ENCODE measurements at places on chromosomes 12 and 14.

- DNase-seq: no peak
Measured at GRCh38 chr14:22812744-22813143, 2.5 kb downstream of the SLC7A7 start.

- DNase-seq: no peak
Measured at GRCh38 chr12:29638528-29638927, 141.0 kb upstream of the OVCH1 start.

GRCh38 chr14:98175436-98175835, 1096.6 kb downstream of the BCL11B start:
- no peak for DNase-seq

GRCh38 chr14:77108753-77109152, 10.7 kb downstream of the CIPC start:
- DNase-seq: no peak

DNA sequence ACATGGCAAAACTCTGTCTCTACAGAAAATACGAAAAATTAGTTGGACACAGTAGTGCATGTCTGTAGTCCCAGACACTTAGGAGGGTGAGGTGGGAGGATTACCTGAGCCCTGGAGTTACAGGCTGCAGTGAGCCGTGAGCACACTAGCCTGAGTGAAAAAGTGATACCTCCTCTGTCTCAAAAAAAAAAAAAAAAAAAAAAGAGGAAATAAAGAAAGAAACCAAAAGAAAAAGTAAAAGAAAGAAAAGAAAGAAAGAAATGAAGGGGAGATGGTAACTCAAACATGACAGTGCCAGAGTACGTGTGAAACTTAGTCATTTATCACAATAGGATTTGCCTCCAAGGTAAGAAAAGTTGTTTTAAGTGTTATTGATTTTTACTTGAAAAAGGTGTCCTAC, 407.0 kb upstream of the MGAT4C start:
- no peak for DNase-seq

GRCh38 chr12:93166541-93167307, 211.0 kb upstream of the NUDT4 start:
- no peak for DNase-seq

DNA sequence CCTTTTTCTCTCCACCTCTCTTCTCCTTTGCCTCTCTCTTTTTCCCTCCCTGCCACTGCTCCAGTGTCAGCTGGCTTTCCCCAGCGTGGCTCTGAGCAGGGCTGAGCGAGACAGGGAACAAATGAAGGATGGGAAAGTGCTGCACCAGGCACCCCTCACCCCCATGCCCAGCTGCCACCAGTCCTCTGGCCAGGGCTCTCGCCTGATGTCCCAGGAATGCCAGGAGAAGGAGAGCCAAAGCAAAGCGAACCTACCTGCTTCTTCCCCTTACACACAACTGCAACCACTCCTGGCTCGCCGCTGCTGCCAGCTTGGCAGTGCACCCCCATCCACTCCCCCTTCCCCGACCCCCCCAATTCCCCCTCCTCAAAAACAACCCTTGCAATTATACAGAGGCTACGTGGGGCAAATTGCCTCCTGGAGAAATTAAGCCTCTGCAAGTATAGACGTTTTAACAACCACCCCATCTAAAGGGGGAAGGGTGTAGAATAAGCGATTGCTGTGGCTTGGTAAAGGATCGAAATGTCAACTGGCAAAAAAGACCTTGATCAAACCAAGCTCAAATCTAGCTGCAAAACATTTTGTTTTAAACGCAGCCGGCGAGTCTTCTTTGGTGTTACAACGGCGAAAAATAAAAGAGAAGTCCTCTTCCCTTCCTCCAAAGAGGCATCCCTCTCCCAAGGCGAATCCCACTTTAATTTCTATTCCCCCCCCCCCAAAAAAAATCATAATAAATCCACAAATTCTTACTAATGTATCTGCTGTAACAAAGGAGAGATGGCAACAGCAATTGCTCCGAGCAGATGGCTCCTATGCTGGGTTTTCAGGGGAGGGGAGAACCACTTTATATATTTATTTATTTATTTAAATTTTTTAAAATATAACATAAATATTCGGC, 2.9 kb downstream of the BCL11B start:
- no peak for DNase-seq

DNA sequence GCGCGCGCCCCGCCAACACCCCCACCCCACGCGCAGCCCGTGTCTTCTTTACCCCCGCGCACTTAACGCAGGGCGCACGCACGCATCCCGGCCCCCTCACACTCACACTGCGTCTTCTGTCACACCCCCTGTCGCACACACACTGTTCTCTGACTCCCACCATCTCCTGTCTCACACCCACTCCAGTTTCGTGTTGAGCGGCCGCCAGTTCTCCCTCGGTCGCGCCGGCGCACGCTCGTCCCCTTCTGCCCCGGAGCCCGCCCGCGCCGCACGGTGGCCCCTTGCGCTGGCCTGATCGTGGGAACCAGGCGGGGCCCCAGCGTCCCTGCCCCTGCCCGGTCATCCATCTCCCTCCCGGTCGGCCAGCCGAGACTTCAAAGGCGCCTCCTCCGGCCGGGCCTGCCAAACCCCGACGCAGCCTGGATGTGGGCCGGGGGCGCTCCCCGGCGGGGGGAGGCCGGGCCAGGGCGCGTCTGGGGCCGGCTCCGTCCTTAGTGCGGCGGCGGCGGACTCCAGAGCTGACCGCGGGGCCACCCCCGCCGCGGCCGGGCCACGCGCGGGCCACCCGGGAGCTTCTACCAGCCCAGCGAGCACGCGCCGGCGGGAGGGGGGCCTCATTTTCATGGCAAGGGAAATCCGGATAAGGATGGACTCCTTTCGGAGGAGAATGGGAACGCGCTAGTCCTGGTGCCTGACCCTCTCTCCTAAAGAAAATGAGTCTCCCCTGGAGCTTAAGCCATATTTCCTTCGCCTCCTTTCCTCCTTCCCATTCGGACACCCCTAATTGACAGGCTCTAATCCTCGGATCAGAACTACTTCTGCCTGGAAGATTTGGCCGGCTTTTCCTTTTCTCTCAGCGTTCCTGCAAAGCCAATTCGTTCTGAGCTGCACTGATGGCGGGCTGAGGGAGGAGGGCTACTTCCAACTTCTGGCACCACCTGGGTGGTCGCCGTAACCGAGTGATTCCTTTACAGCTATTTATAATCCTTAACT, 82.0 kb upstream of the HMGA2 start:
- DNase-seq: no peak

GRCh38 chr12:77500089-77500488, 330.6 kb upstream of the NAV3 start:
- DNase-seq: no peak

DNA sequence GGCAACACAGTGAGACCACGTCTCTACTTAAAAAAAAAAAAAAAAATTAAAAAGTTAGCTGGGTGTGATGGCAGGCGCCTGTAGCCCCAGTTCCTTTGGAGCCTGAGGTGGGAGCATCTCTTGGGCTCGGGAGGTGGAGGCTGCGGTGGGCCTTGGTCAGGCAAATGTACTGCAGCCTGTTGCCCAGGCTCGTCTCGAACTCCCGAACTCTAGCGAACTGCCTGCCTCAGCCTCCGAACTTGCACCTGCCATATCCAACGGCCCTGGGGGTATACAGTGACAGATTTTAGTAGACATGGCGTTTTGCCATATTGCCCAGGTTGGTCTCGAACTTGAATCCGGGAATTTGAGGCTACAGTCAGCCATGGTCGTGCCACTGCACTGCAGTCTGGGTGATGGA, 195.4 kb downstream of the ALG10 start:
- no peak for DNase-seq

DNA sequence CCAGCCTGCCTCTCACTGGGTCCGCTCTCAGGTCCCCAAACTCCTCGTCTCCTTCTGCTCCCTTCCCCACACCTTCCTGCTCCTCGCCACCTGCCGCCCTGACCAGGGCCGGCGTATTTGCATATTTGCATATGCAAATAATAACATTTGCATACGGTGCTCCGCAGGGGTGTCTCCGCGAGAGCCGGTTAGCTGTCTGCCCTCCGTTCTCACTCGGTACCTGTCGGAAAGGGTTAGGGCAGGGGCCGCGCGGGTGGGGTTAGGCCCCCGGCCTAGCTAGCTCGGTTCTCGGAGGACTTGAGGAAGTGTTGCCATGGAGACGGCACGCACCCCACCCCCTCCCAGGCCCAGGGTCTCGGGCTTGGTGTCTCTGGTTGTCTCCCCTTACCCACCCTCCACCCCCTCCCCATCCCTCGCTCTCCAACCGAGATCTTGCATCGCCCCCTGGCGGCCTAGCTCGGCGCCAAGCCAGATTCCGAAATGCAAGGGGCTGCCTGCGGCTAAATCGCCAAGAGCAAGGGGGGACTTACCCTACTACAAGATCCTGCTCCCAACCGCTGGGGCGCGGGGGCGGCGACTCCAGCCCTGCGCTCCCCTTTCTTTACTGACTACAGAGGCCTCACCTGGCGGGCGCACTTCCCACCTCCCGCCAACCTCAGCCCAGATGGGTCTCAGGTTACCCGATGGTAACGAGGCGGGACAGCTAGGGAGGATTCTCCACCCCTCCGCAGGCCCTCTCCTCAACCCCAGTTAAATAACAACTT, 8.1 kb downstream of the STAC3 start:
- DNase-seq: peak; percentile 56

GRCh38 chr12:87827638-87828264, 201.4 kb downstream of the C12orf50 start:
- no peak for DNase-seq

DNA sequence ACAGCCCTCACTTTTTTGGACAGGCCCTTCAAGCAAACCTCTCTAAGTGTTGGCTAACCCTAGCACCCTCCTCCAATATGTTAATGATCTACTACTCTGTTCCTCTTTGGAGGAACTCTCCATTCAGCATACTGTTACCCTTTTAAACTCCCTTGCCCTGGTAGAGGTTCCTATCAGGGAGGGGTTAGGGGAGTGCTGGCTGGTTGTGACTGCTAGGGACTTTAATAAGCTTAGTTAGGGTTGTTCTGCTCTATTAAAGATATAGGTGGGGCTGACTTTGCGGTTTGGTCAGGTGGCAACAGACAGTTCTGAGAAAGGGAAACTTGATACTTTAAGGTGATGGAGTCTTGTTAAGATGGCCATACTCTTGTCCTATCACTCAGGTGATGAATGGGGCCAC, 301.5 kb upstream of the FBXO33 start:
- DNase-seq: no peak

DNA sequence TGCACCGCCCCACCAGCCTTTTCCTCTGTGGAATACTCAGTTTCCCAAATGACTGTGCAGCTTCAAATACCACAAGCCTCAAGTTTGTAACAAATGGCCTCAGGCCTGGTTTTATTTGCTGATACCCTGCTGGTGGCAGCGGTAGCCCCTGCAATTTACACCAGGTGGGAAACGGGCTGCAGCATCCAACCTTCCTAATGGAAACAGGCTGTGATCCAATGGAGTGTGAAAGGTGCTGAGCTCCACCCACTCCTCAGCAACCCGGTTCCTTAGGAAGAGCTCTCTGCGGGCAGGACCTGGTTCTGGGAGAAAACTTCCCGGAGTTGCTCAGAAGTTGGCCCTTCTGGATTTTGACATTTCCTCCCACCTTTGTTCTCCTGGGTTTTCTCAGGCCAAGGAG, 41.7 kb upstream of the LTA4H start:
- no peak for DNase-seq

- DNase-seq: no peak
Measured at GRCh38 chr14:53596853-53597525, 359.6 kb downstream of the BMP4 start.

DNA sequence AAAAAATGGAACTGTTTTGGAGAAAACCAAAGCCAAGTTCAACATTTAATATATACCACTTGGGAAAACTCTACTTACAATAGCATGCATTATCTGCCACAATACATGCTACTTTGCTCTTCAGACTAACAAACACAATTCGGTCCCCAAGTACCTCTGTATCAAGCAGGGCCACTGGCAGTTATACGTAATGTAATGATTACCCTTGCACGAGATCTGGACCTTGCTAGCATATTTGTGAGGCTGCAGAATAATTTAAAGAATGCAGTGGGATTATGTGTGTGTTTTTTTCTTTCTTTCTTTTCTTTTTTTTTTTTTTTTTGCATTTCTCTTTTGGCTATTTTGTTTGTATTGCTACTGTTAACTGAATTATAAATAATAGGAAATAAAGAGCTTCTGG, 22.8 kb upstream of the PYGL start:
- DNase-seq: no peak

DNA sequence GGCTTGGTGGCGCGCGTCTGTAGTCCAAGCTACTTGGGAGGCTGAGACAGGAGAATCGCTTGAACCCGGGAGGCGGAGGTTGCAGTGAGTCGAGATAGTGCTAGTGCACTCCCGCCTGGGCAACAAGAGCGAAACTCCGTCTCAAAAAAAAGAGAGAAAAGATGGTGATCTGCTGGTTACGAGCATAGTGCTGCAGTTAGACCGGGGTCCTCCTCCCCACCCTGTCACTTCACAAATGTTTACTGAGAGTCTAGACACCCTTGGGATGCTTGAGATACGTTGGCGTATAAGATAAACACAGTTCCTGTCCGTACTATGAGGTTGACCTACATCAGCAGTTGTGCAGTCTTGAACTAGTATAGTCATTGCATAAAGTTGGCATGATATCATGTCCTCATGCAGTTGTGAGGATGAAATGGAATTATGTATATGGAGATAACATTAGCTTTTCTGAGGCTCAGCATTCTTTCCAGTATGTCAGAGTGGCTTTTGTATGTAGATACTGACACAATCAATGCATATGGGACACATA, 787 bp downstream of the ACAD10 start:
- DNase-seq: no peak

DNA sequence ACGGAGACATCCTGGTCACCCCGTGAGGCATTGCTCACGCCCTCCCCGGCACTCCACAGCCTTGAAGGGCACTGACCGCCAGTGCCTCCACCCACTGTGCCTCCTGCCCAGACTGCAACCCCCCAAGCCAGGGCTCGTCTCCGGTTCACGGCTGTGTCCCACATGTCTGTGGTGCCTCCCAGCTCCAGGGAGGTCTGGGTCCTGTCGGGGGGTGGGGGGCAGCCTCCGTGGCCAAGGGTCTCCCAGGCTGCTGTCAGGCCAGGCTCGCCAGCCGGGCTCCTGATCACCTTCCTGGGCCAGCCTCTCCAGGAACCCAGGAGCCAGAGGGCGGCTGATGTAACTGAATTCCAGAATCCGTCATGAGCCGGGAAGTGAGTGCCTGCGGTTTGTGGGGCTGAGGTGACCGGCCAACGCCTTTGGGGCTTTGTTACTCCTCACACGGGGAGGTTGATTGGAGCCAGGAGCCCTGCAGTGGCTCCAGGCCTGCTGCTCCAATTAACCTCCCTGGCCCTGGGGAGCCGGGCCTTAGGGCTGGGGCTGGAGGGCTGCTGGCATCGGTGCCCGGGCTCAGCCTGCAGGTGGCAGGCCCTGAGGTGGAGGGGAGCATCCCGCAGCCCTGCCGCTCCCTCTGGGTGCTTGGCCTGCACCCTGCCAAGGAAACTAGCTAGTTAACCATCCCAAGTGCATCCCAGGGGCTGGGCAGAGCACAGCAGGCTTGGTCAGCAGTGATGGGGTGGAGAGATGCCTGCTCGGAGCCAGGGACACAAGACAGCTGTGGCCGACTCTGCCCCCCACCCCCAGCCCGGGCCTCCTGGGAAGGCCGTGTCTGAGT, 36.4 kb upstream of the FBRSL1 start:
- DNase-seq: no peak

DNA sequence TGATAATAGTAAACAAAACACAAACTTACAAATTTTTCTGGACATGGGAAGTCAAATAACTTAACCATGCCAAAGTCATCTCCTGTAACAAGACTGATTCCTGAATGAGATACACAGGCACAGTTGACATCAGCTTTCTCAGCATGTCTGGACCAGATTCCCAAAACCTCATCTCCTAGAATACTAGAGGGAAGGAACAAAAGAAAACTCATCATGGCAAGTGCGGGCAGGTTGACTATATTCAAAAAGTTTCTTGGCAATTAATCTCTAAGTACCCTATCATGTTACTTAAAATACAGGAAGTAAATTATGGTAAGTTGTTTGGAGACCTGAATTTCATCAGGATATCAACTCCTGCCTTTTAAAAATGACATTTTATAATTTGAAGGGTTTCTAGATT, 53.9 kb downstream of the ZC3H14 start:
- no peak for DNase-seq
